ENCODE measurements at places on chromosomes 6 and 20.

DNA sequence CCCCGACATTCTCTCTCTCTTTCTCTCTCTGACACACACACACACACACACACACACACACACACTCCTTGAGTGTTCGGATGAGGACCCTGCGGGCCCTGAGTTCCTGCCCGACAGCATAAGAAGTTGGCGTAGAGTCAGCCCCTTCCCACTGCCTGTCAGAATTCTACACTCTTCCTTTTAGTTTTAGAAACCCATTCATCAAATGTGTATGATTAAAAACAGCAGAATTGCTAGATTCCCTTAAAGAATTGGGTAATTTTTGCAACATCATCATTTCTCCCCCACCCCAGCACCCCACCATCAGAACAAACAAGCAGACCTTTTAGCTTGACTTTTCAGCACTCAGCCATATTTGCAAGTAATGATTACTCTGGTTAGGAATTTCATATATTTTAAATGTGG lies 322.8 kb downstream of the FARS2 start:
- no peak for DNase-seq

- no peak for DNase-seq
Measured at GRCh38 chr6:145736661-145737144, 1.4 kb upstream of the EPM2A start.

DNA sequence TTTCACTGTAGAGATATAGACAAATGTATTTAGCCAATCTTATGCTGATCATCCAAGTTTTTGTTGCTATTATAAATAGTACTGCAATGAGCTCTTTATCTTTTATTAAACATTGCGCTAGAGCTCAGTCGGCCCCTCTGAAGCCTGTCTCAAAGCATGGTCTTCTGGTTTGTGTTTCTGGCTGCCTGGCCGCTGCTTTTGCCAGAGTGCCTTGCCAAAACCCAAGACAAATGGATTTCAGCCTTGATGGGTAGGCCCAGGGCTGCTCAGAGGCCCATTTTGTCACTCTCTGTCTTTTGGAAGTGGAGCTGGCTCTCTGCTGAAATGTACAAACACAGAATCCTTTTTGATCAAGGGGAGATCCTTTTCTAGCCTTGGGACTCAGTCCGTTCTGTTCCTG lies 102.9 kb upstream of the KCNG1 start:
- DNase-seq = no peak

DNA sequence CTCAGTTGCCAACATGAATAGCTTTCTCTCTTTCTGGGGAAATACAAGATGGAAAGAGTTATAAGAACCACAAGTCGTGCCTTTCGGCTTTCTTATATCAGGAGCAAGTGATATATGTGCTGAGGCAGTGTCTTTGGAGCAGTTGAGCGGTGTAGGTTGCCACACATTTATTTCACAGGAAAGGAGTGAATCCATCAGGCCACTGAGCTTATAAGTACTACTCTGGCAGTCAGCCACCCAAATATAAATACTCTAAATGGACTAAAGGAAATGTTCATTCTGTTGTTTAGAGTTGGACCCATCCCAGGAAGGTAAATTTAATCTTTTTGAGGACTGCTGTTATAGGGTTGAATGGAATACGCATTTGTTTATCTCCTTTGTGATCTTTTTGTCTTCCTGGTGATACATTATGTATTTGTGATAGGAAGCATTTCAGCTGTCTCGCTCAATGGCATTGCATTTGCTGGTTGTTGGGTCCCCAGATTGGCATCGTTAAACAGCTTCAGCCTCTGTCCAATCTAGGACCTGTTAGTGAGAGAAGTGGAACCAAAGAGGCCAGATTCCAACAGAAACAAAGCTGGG lies 139.7 kb downstream of the SOBP start:
- DNase-seq = no peak

GRCh38 chr20:9353916-9354276 lies 160.5 kb upstream of the LAMP5 start:
- no peak for DNase-seq

- DNase-seq = no peak
Measured at GRCh38 chr6:32085759-32086459, 23.2 kb downstream of the TNXB start.

DNA sequence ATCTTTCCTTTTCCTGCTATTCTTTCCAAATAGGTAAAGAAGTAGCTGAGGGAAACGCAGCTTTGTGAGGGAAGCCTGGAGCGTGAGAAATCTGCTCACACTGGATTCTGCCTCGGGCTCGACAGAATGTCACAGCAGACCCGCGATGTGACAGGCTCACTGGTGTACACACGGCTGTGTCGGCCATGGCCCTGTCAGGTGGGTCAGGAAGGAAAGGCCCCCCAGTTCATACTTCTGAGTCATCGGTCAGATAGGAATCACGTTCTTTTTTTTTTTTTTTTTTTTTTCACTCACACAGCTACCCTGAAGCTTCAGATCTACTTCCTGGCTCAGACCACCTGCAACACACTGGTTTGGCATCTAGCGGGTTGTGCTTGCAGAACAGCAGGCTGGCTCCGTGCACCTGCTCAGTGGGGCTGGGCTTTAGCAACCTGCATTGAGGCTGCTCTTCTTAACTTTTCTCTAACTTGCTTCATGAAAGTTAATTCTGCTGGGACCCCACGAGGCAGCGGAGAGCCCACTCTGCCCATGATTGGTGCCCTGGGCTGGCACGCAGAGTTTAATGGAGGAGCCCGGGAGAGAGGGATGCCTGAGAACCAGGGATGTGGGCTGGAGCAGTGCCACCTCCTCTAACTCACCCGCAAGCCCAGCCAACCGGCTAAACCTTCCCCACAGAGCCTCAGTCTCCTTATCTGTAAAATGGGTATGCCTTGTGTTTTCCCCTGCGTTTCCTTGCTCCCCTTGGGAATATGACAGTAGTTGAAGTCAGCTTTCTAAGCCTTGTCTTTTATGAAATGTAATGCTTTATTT lies 61.5 kb upstream of the FNDC1 start:
- DNase-seq = no peak

- DNase-seq = no peak
Measured at GRCh38 chr6:13492357-13492756, 5.0 kb upstream of the GFOD1 start.

- no peak for DNase-seq
Measured at GRCh38 chr6:161961046-161961445, 687.2 kb upstream of the AGPAT4 start.

DNA sequence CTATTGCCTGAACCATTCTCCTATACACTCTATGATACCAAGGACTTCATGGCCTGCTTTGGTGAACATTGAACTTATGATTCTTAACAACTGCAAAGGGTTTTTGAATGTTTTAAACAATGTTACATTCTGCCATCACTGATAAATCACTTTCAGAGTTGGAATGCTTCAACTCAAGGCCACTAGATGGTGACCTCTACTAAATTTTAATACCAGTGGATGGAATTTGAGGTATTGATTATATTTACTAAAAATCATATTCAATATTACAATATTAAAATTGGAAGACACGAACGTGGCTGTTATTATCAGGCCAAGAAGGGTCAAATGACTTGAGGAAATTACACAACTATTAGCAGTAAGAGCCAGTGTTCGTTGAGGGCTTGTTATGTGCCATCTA lies 18.6 kb downstream of the MYCT1 start:
- no peak for DNase-seq

- DNase-seq = no peak
Measured at GRCh38 chr6:36783603-36784375, 55.5 kb downstream of the CPNE5 start.

GRCh38 chr6:119322034-119322433 lies 27.5 kb downstream of the MAN1A1 start:
- no peak for DNase-seq

DNA sequence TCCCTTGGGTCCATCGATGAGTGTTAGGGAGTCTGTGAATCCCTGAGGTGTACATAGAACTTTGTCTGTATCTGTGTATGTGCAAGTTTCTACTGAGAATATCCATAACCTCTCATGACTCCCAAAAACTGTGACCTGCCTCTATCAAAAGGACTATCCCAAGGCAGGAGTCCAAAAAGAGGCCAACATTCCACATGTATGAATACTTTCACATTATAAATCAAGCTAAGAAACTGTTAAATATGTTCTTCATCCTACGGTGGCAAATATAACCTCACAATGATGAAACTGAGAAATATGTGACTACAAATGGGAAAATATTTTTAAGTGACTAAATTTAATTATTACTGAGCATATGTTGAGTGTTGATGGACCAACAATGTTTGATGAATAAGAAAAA lies 16.1 kb upstream of the STX11 start:
- DNase-seq = no peak

DNA sequence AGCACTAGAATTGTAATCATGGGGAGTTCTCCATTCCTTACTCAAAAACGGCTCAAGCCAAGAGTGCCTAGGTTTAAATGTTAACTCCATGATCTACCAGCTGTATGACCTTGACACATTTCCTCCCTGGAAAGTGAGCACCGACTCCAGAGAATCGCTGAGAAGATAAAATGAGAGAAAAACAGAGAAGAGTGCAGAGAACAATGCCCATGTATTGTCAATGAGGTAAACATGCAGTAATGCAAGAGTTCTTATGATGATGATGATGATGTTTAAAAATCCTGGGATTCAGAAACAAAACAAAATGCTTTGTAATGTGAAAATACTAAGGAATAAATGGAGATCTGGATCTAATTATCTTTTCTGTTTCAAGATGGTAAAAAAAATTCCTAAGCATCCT lies 64.8 kb upstream of the BEND6 start:
- no peak for DNase-seq

GRCh38 chr6:21605166-21605565 lies 11.6 kb downstream of the SOX4 start:
- no peak for DNase-seq

DNA sequence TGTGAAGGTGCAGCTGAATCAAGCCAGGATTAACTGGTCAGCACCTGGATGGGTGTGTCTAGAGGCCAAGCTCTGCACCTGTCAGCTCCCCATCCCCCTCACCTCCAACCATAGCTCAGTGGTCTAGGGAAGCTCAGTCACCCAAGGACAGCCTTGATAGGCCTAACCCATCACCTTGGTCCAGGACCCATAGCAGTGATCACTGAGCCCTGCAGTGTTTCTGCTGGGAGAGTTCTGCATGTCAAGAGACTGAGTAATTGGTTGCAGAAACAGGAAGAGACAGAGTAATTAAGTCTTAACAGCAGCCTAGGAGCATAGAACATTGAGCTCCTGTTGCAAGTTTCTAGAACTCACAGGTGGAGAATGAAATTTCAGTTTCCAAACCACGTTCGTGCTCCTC lies 18.7 kb upstream of the RALGAPB start:
- DNase-seq = no peak

DNA sequence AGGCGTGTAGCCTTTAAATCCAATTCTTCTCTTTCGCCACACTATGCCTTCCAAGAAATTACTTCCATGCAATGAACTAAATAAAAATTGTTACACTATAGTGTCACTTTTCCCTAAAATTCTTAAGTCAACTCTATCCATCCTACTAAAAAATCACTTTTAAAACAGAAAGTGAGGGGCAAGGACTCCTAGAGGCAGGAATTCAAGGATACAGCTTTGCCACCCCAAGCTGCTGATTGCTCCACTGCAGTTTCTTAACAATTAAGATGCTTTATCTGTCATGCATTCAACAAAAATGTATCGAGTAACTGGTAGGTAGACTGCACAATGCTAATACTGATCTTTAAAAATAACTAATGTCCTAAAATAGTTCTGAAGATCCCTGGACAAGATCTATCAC lies 4.3 kb downstream of the MCM9 start:
- no peak for DNase-seq

GRCh38 chr6:148324297-148324985 lies 18.2 kb upstream of the SASH1 start:
- DNase-seq = no peak

- DNase-seq = peak; percentile 49
Measured at GRCh38 chr20:50992336-50992732, 30.6 kb downstream of the KCNG1 start.

DNA sequence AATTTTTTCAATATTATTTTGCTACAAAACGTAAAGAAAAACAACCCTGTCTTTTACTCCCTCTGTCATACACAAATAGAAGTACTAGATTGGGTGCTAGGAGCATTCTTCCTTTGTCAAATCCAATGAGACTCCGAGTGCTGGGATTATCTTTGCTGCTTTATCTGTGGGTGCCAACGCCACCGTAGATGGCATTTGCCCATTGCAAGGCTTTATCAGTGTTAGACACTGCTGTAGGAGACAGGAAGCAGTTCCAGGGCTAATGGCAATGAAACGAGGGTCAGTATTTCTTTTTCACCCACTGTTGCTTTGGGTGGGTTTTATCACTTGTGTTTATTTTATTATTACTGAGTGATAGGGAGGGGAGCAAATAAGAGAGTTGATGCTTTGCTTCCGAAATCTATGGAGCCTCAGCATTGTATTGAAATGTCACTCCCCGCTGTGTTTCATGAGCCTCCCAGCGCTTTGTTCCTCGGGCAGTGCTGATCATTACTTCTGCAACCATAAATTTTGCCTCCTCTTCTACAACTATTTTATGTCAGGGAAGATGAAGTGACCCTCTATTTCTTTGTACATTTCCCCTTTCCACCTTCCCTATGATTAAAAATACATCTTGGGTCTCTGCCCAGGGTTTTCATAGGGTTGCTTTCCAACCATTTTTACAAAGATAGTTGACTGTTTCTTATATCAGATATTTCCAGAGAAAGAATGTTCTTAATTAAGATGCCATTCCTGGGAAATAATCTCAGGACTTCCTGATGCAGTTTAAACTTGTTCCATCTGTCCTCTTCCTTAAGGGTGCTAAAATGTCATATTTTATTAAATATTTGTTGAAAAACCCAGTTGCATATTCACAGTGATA lies 86.7 kb upstream of the LAMP5 start:
- no peak for DNase-seq

All from WTC11 (cell line).